ENCODE measurements at places on chromosomes 7 and 10. TPM values are rescaled to one million over a fixed set of nuclear protein-coding genes. Genes with fewer than 3 reads are reported as not detected.

Gene ARMC3
- 7.0 TPM for total RNA-seq

Gene FZD1
- total RNA-seq, result 23.9 TPM

Gene SERPINE1
- 1.9 TPM for total RNA-seq

Gene TRPV5
- total RNA-seq, result 0.11 TPM

Gene GPR26
- 7.6 TPM for total RNA-seq

Gene OR6V1
- not detected for total RNA-seq

Gene CTTNBP2
- 17.6 TPM for total RNA-seq

Gene CYREN
- 51.8 TPM for total RNA-seq
